Activated B cell treated with CpG ODN at 0.5 μM for 24 hours (primary cell): ENCODE measurements at places on chromosomes 5 and 9.

GRCh38 chr5:38867416-38867815 lies 21.6 kb downstream of the OSMR start:
- DNase-seq, result no peak

DNA sequence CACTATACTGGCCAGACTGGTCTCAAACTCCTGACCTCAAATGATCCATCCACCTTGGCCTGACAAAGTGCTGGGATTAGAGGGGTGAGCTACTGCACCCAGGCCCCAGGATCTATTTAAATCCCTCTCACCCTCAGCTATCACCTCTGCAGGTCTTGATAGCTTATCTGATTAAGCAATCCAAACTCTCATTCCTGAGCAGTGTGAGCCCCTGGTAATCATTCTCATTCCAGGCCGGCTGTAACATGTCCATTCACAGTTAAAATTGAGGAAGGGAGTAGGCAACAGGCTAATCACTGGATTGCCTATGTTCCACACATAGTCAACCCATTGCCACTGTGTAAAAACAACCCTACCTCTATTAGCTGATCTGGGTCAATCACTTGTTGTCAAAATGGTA lies 111.1 kb downstream of the AGTPBP1 start:
- DNase-seq, result no peak

DNA sequence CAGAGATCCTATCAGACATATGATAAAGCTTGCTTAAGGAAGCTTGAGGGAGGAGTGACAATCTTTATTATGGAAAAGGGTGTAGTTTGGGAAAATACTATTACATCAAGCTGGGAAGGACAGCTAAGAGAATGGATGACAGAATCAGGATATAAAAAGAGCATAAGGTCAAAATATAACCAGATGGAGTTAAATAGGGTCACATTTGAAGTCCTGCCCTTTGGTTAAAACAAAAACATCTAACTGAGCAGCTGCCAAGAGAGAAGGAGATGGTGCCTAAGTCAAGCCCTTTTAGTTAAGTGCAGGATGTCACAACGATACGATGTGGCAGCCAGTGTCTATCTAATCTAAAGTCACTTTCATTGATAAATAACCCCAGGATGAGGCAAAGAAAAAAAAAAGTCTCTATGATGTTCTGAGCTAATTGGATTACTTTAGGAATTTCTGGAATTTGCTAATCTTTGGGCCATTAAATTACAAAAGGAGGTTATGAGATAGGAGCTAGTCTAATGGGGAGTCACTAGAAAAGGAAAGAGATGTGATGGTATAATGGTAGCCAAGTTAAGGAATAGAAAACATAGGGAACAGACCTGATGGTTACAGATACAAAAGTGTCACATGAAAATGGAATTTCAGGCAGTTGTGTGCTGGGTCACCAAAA lies 365.2 kb downstream of the PDE4D start:
- DNase-seq, result no peak

- DNase-seq, result no peak
These were observed 28.7 kb downstream of the ANKRD33B start for GRCh38 chr5:10592601-10593000.

DNA sequence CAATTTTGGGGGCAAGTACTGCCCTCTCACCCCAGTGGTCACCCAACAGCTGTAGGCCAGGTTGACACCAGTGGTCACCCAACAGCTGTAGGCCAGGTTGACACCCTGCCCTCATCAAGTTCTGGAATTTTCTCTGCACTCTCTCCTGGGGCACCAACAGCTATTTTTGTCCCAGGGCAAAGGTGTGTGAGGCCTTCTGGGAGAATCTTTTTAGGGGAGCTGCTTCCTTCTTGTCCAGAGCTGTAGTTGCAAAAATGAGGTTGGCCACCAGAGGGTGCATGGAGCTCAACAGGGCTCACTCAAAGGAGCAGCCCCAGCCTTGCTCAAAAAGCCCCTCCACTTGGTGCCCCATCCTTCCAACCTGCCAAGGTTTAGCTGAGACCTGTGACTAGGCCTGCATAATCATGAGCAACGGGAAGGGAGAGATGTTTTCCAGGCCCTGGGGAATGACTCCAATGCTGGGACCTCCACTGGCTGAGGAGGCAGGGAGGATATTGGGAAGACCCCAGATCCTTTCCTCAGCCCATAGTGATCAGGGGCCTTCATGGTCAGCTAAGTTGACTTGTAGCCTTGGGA lies 10.6 kb upstream of the P4HA2 start:
- peak; percentile 59 for DNase-seq
